ENCODE measurements at places on chromosomes 2 and 18.

DNA sequence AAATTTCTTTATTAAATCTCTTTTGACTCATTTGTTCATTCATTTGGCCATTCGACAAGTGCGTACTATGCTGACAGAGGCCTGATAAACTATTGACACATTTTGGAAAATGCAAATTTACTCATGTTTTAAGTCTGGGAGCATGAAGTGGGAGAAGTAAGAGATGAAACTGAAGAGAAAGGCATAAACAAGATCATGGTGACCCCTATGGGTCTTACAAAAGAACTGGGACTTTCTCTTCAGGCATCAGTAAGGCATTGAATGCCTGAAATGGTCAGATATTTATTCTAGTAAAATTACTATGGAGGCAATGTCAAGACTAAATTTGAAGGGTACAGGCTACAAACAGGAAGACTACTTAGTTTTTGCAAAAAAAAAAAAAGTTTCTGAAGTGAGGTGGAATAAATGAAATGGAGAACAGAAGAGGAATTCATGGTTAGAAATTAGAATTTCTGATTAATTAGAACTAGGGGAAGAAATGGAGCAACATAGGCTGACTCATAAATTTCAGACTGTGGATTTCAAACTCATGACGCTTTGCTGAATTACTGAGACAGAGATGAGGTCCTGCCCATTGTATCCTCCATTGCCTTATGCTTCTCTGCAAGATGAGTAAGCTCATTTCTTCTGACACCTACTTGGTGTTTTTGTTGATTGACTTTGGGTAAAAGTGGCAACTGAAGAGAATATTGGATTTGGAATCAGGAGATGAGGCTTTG, 32.7 kb downstream of the VSNL1 start:
- no peak for DNase-seq

GRCh38 chr2:23379220-23379695, 5.7 kb upstream of the KLHL29 start:
- DNase-seq = no peak

DNA sequence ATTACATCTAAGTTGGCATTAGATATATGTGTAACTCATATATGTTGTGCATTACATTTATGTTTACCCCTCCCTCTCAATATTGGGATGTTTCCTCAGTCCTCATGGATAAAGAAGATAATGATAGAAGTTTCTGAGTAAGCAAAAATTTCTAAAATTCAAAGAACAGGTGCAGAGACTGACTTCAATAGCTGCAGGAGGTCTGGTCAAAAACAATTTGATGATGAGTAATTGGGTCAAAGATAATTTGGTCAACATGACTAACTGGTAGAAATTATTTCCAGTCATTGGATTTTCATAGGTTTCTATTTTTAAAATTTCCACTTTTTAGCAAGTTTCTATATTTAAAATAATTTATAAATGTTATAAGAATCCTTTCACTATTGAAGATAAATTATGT, 1130.9 kb upstream of the SLC39A10 start:
- DNase-seq = no peak

GRCh38 chr18:23528580-23529472, 25.5 kb downstream of the RMC1 start:
- peak; percentile 35 for DNase-seq

GRCh38 chr18:63951302-63951705, 2.2 kb downstream of the HMSD start:
- no peak for DNase-seq

- DNase-seq = no peak
Measured at GRCh38 chr2:127661072-127661649, 14.2 kb downstream of the LIMS2 start.

- no peak for DNase-seq
Measured at GRCh38 chr2:207475546-207475945, 54.2 kb upstream of the CREB1 start.

GRCh38 chr2:194867328-194867727, 789.7 kb upstream of the SLC39A10 start:
- no peak for DNase-seq

- DNase-seq = no peak
Measured at GRCh38 chr18:42072407-42072806, 117.4 kb downstream of the PIK3C3 start.
